ENCODE measurements at places on chromosomes 1 and 21. TPM values are rescaled to one million over a fixed set of nuclear protein-coding genes. Genes with fewer than 3 reads are reported as not detected.

GRCh38 chr1:118118469-118118868 is 66.6 kb downstream of the SPAG17 start:
- no peak overlapping the region for H3K27ac ChIP-seq
- H3K4me1 ChIP-seq = no peaks in the 10 kb centered on the region
- no peak overlapping the region for H3K4me3 ChIP-seq
- H3K36me3 ChIP-seq = no peaks in the 10 kb centered on the region
- no peak for DNase-seq
- no peaks in the 10 kb centered on the region for H3K27me3 ChIP-seq

DNA sequence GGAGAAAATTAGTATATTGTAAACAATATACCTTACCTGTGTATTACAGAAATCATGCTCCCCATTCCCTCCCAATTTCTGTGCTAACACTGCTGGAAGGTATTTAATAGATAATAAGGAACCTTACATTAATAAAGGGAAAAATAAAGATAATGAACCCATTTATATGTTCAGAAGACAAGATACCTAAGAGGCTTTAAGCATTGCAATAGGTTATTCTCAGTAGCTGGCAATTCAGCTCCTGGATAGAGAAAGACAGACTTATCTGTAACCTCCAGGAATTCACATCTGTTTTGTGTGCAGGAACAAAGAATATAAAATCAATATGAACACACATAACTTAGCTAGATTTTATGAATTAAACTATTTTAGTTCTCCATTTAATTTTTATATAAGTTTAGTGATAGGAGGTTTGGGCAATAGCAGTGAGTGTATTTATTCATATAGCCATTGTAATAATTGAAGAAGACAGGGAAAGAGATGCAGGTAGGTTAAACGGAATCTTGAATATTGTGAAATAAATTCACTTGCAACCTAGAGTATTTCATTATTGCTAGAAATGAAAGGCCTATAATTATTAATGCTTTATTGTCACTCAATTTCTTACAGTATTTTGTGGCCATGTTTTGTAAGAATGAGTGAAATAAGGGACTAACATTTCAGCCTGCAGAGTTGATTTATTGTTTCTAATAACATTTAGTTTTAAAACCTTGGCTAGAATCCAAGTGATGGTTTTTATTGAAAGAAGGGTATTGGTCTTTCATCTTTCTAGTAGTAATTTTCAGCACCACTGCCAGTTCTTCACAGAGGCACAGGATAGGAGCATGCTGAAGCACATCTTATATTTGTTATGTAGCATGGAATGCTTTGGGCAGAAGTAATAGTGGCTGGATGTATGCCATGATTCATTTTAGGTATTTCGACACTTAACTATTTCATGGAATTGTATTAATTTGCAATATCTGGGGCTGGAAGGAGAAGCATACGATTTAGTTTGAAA is 1.5 kb downstream of the XPR1 start:
- peak overlapping the region; percentile 92 for H3K27ac ChIP-seq
- no peaks in the 10 kb centered on the region for H3K36me3 ChIP-seq
- DNase-seq = no peak
- H3K4me3 ChIP-seq = peak overlapping the region; percentile 92
- no peaks in the 10 kb centered on the region for H3K4me1 ChIP-seq
- no peaks in the 10 kb centered on the region for H3K27me3 ChIP-seq

The KRTAP19-2 gene
- total RNA-seq = not detected

DNA sequence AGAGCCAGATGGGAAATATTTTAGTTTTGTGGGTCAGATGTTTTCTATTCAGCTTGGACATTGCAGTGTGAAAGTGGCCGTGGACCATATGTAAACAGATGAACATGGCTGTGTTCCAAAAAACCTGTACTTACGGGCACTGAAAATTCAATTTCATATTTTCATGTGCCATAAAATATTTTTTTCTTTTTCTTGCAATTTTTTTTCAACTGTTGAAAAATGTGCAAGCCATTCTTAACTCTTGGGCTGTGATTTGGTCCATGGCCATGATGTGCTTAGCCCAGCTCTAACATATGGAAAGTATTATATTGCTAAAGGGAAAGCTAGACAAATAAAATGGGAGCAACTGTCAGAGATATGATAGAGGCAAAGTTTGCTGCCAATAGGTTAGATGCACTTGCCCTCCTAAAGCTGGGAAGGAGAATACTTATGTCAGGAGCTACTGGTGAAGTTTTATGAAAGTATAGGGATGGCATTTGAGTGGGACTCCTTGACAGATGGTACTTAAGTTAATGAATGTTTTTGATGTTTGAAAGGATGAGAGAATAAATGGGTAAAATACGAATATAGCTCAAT is 240.3 kb downstream of the RYR2 start:
- no peak for DNase-seq
- H3K27me3 ChIP-seq = no peaks in the 10 kb centered on the region
- H3K36me3 ChIP-seq = no peaks in the 10 kb centered on the region
- H3K4me3 ChIP-seq = no peak overlapping the region
- H3K4me1 ChIP-seq = no peaks in the 10 kb centered on the region

DNA sequence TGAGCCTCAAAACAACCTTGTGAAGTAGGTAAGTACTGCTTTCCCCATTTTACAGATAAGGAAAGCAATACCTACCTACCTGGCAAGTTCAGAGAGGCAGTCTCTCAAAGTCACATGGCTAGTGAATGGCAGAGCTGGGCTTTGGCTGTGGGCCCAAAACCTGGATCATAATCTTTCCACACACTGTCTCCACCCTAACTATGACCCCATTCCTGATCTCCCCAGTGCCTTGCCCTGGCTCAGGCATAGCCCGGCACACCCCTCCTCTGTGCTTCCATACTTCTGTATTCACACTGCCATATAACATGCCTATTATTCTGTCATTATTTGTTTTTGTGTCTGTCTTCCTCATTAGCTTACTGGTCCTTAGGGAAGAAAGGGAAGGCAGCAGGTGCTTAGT is 15.9 kb downstream of the GNG12 start:
- DNase-seq = no peak
- no peak overlapping the region for H3K4me3 ChIP-seq
- H3K27ac ChIP-seq = no peak overlapping the region
- no peaks in the 10 kb centered on the region for H3K27me3 ChIP-seq
- no peaks in the 10 kb centered on the region for H3K4me1 ChIP-seq
- H3K36me3 ChIP-seq = no peaks in the 10 kb centered on the region

DNA sequence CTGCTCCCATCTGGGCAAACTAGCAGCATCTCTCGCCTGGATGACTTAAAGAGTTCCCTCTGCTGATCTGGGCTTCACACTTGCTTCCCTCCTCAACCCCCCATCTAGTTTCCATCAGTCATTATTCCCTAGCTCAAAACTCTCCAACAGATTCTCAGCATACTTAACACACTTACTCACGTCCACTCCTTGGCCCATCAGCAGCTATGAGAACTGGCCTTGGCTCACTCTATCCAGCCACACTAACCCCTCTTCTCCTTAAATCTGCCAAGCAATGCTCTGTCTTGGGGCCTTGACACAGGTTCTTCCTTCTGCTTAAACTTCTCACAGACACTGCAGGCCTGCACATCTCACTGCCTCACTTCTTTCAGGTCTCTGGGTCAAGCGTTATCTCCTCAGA is 41.6 kb downstream of the GNG12 start:
- no peaks in the 10 kb centered on the region for H3K4me1 ChIP-seq
- H3K36me3 ChIP-seq = no peaks in the 10 kb centered on the region
- DNase-seq = no peak
- H3K27ac ChIP-seq = no peak overlapping the region

The CLDN19 gene
- 1.5 TPM for total RNA-seq

DNA sequence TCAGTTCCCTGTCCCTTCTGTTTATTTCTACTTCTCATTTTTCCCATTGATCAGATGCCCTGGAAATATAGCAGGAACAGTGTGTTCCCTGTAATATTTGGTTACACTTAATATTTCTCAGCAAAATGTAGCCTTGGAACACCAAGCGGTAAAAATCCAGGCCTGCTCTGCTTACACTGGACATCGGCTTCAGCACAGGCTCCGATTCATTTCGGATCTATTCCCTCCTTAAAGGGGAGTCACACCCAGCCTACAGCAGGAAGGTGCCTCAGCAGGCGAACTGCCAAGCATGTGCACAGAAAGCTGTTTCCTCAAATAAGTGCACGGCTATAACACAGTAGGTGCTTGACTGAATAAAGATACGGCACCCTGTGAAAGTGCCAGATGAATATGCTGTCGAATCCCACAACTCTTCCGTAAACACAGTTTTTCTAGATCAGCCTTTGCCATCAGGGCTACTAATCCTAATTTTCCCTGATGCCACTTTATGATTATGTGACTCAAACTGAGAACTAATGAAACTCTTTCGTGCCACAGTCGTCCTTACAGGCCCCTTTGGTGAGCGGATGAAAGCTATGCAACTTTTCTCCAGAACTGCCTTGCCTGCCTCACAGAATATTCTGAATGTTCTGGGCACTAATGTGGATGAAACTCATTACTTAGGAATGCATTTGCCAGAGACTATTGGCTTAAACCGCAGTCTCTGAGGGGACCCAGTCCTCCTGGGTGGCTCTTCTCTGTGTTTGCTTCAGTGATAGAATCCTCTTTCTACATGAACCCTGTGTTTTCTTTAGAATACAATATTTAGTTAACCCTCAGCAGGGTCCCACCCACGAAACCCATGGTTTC is 275.5 kb upstream of the RUNX1 start:
- H3K4me1 ChIP-seq = peaks cover 18% of the 10 kb centered on the region
- peak; percentile 28 for DNase-seq
- no peak overlapping the region for H3K4me3 ChIP-seq
- no peaks in the 10 kb centered on the region for H3K36me3 ChIP-seq
- peak overlapping the region; percentile 51 for H3K27ac ChIP-seq

DNA sequence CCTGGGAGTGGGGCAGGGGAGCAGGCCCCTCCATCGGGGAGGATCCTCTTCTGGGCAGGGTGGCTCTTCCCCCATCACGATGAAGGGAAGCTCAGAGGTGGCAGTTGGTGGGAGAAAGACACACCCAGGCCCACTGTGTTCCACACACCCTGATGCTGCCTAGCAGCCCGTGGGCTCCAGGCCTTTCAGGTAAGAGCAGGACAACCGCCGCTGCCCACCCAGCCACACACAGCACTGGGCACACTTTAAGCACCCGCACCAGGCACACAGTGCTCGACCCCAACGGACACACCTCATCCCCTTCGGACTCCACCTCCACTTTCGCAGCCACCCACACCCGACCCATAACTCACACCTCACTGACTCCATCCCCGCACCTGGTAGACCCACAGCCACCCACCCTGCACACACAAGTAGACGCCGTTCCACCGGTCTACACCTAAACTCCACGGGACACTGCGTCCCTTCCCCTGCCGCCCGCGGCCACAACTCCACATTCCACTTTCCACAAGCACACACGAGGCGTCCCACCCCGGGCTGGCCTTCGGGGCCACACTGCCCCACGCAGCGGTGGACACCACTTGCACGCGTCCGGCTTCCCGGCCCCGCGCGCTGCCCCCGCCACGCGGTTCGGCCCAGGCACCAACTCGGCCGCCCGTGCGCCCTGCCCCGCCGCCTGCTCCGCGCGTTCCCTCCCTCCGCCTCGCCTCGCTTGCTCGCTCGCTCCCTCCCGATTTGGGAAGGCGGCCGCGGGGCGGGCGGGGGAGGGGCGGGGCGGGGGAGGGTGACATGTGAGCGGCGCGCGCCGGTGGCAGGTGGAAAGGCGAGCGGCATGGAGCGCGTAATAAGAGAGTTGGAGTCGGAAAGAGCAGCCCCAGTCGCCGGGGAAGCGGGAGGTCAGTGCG is at the start of gene KCNQ4:
KCNQ4 (plus strand) TSS at position 787 of the 905 bp plus-strand sequence. CDS start 307 bp downstream, outside the sequence.
- DNase-seq = peak; percentile 54
- H3K27me3 ChIP-seq = no peaks in the 10 kb centered on the region
- no peaks in the 10 kb centered on the region for H3K4me1 ChIP-seq
- H3K27ac ChIP-seq = peak within 1 kb of the TSS; percentile 31
- no peaks in the 10 kb centered on the region for H3K36me3 ChIP-seq
- H3K4me3 ChIP-seq = peak within 1 kb of the TSS; percentile 39

DNA sequence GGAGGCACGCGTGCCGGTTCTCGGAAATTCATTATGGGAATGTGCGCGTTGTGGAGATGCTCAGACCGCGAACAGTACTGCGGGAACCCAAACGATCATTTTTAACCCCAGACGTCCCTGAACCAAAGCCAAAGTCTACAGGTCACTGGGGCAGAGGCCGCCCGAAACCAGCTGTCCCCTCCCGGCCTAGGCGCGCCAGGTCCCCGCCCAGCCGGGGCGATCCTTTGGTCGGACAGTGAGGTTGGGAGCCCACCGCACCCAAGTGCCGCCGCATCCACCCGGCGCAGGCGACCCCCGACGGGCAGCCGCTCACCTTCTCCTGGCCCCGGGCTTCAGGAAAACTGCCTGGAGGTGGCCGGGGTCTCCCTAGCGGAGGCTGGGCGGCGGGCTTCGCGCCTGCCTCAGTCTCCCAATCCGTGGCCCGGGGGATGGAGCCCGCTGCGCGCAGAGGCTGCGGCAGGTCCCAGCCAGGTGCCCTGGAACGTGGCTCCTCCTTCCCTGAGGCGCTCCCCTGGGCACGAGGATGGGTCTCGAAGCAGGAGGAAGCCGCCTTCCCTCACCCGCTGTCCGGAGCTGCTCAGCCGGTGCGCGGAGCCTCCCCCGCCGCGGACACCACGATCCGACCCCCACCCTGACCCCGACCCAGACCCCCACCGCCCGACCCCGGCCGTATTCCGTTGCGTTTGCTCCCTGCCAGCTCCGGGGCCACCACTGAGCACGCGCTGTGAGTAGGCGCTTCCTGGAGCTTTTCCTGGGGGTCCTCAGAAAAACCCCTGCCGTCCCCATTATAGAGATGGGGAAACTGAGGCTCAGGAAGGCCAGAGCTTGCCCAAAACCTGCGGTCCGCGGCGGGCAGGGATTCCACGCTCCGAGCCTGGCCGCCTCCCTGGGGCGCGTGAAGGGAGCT is 8.1 kb upstream of the SLX9 start:
- peaks cover 10% of the 10 kb centered on the region for H3K27me3 ChIP-seq
- no peak for DNase-seq
- peak overlapping the region; percentile 26 for H3K4me3 ChIP-seq
- peaks cover 12% of the 10 kb centered on the region for H3K4me1 ChIP-seq
- H3K36me3 ChIP-seq = no peaks in the 10 kb centered on the region

- H3K36me3 ChIP-seq = no peaks in the 10 kb centered on the region
- H3K27me3 ChIP-seq = no peaks in the 10 kb centered on the region
- DNase-seq = no peak
- no peak overlapping the region for H3K4me3 ChIP-seq
- no peaks in the 10 kb centered on the region for H3K4me1 ChIP-seq
These were observed 214.3 kb upstream of the ESRRG start for GRCh38 chr1:216937491-216937890.

DNA sequence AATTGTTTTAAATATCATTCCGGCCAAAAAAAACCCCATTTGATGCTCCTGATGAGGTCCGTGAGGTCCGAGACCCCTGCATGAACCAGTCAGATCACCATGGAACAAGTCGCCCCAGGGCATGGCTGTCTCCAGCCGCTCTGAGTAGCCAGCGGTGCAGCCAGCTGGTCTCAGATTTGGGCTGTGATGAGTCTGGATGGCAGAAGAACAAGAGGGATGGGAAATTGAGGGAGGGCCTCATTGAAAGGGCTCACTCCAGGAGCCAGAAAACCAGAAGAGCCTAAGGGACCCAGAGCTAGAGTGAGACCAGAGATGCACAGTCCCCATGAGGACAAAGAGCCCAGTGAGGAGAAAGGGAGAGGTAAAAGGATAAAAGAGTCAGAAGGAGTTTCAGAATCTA is 174.0 kb downstream of the TOMM20 start:
- no peak overlapping the region for H3K4me3 ChIP-seq
- no peak for DNase-seq
- no peaks in the 10 kb centered on the region for H3K36me3 ChIP-seq
- H3K27ac ChIP-seq = no peak overlapping the region
